ENCODE measurements at places on chromosomes 16 and 17.

DNA sequence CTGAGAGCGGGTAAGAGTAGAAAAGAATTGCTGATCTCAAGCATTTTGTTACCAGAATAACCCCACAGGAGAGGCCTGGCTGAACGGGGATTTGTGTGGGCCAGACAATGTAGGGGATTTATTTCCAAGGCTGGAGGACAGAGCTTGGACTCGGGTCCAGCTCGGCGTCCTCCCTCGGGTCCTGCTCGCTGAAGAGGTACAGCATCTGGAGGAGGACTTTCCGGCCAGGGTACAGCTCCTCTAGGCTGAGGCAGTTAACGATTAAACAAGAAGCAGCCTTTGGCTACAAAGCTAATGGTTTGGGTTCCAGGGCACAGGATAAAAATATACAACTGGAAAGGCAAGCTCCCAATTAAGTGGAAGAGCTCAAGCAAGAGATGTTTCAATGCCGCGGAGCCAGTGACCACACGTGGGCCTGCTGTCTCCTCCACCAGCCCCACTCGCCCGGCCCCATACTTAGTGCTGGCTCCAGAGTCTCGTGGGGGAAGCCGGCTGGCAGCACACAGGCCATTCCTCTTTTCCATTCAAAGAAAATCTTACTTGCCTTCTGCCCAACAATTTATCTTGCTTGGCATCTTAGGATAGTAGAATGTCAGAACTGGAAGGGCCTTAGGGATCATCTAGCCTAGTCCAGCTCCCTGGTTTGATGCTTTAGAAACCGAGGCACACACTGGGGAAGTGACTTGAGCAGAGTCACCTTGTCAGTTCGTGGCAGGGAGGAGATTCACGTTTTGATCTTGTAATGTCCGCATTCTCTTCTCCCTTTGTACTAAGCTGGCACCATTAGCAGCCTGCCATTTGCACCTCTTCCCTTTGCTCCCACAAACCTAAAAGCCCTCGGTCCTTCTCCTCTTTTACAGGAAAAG, 85.9 kb upstream of the TBX2 start:
- no peak for DNase-seq

GRCh38 chr16:76654088-76654820, 377.1 kb downstream of the CNTNAP4 start:
- DNase-seq, result no peak

- peak; percentile 22 for DNase-seq
These were observed 9.1 kb upstream of the COL1A1 start for GRCh38 chr17:50210240-50211225.

GRCh38 chr17:39212195-39212810, 12.2 kb downstream of the RPL19 start:
- no peak for DNase-seq

- DNase-seq, result no peak
These were observed 9.4 kb upstream of the TMEM88 start for GRCh38 chr17:7845359-7846062.

DNA sequence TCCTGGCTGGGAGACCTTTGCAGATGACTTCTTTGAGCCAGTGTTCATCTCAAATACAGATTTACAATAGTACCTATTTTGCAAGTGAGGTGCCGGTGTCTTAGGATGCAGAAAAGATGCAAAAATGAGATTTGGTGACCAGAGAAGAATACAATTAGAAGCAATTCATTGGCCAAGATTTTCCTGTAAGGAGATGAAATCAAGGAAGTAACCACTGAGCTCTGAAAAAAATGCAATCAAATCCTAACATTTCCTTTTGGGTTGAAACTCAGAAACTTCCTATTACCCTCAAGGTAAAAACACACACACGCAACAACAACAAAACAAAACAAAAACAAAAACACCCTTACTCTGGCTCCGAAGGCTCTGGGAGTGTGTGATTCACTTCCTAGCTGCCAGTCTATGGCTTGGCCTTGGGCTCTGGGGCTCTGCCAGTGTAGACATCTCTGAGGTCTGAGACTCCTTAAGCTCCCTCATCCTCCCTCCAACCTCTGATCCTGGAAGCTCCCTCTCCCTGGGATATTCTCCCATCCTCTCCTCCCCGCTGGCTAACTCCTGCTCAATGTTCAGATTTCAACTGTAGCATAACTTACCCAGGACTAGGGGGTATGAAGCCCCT, 16.8 kb upstream of the MT4 start:
- DNase-seq, result no peak

Data from SW 1271 (cell line).